ENCODE measurements at places on chromosomes 4 and X.

- DNase-seq: no peak
Observed at GRCh38 chrX:101595739-101596419, 21.9 kb downstream of the ARMCX6 start.

DNA sequence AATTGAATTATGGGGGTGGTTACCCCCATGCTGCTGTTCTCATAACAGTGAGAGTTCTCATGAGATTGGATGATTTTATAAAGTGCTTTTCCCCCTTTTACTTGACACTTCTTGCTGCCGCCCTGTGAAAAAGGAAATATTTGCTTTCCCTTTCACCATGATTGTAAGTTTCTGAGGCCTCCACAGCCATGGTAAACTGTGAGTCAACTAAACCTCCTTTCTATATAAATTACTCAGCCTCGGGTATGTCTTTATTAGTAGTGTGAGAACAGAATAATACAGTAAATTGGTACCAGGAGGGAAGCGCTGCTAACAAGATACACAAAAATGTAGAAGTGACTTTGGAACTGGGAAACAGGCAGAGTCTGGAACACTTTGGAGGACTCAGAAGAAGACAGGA is 1070.8 kb downstream of the FAM133A start:
- DNase-seq: no peak

DNA sequence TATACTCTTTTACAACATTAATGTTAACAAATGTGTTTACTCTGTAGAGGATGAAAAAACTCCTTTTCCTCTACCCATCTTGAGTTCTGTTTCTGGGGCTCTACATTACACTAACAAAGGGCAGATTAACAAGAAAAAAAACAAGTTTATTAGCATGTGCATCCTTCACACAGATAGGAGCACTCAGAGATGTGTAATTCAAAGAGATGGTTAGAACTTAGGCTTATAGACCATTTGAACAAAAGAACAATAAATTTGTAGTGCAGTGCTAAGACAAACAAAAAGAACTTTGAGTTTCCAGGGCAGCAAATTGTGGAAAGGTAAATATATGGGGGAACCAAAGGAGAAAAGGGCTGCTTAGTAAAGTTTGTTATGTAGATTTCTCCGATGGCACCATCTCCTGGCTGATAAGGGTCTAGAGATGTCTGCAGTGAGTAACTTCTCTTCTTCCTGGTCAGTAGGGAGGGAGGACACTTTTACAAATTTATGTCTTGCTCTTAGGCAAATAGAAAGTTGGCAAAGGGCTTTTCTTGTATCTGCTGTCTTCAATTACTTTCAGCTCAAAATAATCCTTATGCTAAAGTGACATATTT is 1249.9 kb upstream of the TENM3 start:
- no peak for DNase-seq

GRCh38 chr4:177964693-177965168 is 522.5 kb upstream of the AGA start:
- DNase-seq: no peak

- no peak for DNase-seq
Observed at GRCh38 chr4:157713342-157713741, 459.5 kb downstream of the GASK1B start.

- no peak for DNase-seq
Observed at GRCh38 chr4:85407546-85407945, 67.4 kb upstream of the ARHGAP24 start.

DNA sequence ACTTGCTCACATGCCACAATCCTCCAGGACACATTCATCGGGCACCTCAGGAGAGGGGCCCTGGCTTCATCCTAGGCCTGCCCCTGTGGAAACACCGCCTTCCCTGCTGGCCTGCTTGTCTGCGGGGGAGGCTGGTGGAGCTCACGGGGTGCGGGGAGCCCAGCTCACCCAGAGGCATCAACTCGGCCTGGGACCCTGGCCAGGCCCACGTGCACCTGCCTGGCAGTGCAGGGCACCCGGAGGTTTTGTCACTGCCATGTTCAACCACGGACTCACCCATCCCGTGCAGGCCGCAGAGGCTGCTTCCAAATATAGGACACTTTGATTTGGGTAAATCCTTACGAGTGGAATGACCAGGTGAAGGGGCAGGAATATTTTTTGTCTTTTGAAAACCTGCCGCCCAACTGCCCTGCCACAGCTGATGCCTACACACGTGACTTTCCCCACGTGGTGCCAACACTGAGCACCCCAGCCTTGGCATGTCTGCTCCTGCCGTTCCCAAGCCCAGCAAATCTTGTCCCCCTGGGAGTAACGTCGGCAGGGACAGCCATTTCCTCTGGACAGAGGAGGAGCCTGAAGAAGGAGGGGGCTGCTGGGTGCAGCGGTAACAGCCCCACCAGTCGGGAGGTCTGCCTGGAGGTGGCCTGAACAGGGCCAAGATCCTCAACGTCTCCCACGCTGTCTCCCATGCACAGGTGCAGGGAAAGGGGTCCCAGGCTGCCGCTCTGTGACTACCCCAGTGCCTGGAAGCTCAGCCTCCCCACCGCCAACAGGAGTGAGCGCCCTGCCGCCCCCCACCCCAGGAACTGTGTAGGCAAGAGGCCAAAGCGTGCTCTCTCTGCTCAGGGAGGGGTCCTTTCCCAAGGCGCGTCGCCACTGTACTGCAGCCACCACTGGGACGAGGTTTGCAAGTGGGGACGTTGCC is 8.5 kb downstream of the MXD4 start:
- DNase-seq: no peak

DNA sequence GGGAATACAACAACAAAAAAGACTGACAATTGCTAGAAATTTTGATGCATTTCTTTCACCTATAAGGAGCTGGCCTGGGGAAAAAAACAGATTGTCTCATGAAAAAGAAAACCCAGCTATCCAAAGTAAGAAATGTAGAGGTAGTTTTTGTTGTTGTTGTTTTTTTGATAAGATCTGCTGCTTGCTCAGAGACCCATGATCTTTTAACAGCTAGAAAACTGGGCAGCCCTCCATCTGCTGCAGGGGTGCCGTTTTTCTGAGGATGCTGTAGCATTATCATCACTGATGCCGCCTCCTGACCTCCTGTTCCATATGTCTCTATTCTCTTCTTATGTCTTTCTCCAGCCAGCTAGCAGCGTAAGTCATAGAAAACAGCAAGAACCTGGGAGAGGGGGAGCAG is 98.3 kb downstream of the BMPR1B start:
- no peak for DNase-seq

DNA sequence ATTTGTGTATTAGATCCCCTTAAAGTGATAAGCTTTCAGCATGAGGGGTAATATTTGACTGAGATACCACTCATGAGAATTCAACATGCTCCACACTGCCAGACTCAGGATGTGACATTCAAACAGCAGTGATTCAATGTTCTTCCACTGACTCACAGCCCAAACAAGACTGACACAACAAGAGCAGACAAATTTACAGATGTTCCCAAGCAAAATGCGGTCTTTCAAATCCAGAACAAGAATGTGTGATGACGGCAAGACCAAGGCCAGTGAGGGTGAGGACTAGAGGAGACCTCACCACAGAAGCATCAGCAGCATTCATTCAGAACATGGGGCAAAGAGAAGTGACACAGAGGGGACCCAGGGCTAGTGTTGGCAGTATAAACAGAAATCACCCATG is 99.3 kb upstream of the GRIA3 start:
- no peak for DNase-seq

GRCh38 chr4:2324891-2325290 is 63.0 kb upstream of the MXD4 start:
- DNase-seq: no peak

GRCh38 chr4:35342833-35343232 is 901.5 kb downstream of the ARAP2 start:
- no peak for DNase-seq

- DNase-seq: no peak
Observed at GRCh38 chrX:16786791-16787735, 797 bp downstream of the TXLNG start.

GRCh38 chr4:47744253-47744652 is 93.6 kb downstream of the CORIN start:
- no peak for DNase-seq

DNA sequence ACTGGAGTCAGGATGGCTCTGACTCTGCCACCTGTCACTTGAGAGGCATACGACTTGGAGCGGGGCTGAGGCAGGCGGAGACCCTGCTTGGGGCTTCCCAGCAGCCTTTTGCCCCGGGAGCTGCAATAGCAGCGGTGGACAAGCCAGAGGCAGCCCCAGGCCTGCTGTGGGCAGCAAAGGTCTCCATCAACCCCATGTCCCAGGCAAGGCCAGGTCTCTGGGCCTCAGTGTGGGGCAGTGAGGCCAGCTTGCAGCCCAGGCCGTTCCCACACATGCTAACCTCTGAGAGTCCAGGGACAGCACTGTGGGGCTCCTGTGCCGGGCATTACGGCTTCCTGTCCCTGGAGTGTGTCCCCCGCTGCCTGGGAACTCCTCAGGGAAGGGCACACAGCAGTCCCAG is 53.0 kb downstream of the FAM53A start:
- DNase-seq: no peak

GRCh38 chrX:56975611-56976010 is 19.7 kb downstream of the SPIN3 start:
- no peak for DNase-seq

DNA sequence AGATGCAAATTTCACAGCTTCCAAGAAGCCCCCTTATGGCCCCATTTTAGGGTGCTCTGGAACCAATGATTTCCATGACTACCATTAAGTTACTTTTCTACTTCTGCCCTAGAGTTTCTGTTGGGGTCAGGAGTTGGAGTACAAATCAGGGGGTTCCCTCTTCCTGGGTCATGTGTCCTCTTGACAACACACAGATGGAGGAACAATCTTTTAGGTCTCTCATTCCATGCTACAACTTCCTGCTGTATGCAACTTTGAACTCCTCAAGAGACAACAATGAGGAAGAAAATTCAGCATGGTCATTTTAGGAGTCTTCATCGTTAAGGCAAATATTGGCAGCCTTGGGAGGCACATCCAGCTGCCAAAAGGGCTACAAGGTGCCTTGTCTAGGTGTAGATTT is 79.7 kb downstream of the SEL1L3 start:
- no peak for DNase-seq

DNA sequence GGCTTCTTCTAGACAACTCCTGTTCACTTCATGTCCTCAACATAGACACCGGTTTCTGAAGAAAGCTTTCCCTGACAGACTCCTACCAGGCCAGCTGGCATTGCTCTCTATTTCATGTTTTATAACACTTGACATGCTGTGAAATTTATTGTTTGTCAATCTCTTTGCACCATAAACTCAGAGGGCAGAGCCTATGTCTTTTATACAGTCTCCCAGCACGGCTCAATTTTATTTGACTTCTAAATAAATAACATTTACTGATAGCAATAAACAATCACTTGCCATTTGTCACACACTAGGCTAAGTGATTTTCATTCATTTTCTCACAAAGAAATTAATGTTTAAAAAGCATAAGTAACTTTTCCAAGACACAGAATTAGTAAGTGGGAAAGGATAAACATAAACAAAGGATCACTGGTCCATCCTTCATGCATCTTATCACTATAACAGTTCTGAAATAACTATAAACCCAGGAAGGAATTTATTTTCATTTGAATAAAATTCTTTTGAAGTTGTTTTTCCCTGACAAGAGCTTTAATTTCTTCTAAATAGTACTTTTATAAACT is 577.6 kb downstream of the TECRL start:
- no peak for DNase-seq

DNA sequence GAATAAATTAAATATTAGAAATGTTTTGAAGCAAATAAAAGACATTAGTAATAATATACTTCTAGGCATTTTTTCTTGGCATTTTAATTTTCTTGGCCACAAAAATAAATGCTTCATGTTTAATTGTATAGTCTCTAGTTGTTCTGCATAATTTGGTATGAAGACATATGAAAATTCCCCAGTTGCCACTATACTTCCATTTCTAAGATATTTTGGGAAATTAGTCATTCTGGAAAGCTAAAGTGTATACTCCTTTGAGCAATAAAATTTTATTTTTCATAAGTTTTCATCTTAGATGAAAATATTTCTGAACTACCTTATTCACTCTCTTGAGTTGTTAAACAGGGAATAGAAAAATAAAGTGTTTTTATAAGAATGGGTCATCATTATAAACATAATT is 13.8 kb downstream of the HDX start:
- DNase-seq: no peak

GRCh38 chr4:2069161-2069971 is 10.2 kb downstream of the NAT8L start:
- DNase-seq: no peak

DNA sequence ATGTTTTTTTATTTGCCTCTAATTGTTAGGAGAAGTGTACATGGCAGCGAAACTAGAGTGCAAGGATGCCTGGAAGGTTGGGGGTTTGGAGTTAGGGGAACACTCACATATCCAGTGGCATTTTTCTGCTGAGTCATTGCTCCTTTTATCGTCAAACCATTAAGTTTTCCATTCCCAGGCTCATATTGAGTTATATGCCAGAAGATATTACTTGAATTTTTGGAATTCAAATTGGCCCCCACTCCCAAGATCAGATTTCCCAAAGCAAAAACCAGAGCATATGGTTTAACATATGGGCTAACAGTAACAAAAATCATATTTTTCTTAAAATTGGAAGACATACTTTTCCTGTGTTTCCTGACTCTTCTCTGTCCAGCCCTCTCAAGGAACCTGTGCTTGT is 152.7 kb downstream of the FSTL5 start:
- no peak for DNase-seq
